ENCODE measurements at places on chromosomes 3 and 15.
A peak's percentile ranks its signal among the peaks of the same experiment; 100 is the strongest.

DNA sequence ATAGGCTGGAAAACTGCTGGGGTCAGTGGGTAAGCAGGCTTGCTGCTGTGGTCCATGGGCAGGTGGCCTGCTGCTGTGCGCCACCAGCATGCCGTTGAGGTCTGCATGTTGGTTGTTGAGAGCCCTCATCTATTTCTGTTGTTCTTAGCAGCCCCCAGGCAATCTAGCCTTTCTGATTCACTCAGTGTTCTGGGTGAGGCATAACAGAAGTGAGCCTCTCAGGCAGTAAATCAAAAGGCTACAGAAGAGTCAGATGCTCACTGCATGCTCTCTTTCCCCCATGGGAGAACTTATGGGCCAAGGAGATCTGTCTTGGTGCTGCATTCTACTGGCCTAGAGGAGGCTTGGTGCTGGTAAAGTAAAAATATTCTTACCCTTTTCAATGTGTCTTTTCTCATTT is 67.8 kb upstream of the ATP10A start:
- no peak for DNase-seq

GRCh38 chr3:69082805-69083204 is 1.9 kb upstream of the ARL6IP5 start:
- DNase-seq = no peak

GRCh38 chr3:73955494-73956070 is 330.8 kb upstream of the PDZRN3 start:
- no peak for DNase-seq

DNA sequence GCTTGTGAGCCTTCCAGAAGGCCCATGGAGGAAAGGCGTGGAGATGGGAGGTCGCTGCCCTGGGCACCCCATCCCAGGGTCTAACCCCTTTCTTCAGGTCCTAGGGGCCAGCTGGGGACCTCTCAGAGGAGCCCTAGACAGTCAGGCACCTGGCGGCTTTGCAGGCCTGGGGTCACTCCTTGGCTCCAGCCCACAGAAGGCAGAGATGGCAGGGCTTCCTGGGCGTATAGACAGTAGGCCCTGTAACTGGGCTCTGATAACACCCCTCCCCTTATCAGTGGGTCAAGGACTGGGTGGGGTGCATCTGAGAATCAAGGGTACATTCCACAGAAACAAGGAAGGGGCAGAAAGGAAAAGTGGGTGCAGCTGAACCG is 16.7 kb downstream of the ZDHHC19 start:
- no peak for DNase-seq

- no peak for DNase-seq
Measured at GRCh38 chr3:113128386-113129015, 82.9 kb upstream of the BOC start.

DNA sequence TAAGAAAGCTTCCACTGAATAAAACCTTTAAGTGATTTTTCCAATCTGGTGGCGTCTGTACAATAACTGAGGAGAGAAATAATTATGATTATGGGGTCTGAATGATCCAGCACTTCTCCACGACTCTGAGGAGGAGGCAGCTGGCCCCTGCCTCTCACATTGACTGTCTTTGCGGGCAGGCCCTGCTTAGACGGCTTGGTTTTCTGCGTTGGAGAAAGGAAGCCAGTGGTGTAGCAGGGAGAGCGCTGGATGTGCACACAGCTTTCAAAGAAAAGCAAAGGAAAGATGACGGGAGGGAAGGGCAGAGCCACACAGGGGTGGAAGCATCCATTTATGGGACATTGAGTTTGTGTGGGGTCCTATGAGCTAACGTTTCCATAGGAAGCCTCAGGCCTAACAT is 62.5 kb downstream of the MGLL start:
- DNase-seq = no peak

DNA sequence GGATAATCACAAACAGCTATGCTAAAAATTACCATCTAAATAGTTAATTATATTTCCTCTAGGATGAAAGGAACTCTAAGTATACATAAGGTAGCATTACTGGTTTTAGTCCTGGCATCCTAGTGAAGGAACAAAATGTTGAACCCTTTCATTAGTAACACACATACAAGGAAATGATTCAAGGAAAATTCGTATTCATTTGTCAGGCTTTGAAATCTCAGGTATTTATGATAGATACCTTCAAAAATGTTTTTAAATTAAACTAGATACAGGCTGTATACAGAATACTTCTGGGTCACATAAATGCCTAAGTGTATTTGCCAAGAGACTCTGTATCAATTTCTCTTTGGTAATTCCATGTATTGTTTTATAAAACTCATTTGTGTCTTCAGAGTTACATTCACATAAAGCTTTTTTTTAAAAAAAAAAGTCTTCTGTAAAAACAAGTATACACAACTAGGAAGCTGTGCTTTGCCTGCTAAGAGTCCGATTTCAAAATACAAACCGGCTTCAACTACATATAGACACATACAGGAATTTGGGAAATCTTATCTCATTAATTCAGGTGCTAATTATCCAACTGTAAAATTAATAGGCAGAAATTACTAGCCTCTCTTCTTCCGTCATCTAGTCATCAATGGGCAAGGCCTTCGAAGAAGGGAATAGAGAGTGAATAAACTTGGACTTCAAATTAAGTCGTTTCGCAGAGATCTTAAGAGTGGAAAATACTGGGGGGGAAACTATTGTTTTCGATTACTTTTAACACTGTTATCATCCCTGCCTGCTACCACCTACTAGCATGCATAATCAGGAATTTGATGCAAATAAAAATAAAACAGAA is 1.3 kb downstream of the SECISBP2L start:
- DNase-seq = no peak

DNA sequence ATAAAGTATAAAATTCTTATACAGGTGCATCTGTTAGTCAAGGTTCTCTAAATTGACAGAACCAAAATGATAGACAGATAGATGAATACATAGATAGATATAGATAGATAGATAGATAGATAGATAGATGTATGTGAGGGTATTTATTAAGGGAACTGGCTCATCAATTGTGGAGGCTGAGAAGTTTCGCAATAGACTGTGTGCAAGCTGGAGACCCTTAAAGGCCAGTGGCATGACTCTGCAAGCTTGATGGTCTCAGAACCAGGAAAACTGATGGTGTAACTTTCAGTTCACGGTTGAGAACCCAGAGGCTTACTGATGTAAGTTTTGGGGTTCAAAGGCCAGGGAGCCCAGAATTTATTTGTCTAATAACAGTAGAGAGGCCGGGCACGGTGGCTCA is 1123.7 kb upstream of the CADM2 start:
- no peak for DNase-seq

DNA sequence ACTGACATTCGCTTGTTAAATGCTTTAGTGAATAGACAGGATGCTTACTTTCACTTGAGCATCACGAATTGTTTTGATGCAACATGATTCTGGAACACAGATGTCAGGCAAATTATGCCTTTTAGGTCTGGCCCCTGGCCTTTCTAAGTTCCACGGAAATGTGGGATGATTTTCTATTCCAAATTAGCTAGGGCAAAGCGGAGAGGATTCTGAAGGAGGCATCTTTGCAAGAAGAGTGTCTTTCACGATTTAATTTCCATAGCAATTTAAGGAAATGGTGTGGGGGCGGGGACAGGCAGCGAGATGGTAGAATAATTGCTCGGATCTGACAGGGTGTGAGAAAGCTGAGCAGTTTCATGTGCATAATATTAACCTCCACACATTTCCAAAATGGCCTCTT is 238.5 kb upstream of the KCNMB2 start:
- no peak for DNase-seq

- peak; percentile 93 for DNase-seq
Measured at GRCh38 chr15:63188926-63189871, at the start of gene RAB8B. TSS of gene RAB8B (plus strand) at chr15:63189606. CDS start at chr15:63189625, 19 bp downstream.
